ENCODE measurements at places on chromosomes 12 and 14.

DNA sequence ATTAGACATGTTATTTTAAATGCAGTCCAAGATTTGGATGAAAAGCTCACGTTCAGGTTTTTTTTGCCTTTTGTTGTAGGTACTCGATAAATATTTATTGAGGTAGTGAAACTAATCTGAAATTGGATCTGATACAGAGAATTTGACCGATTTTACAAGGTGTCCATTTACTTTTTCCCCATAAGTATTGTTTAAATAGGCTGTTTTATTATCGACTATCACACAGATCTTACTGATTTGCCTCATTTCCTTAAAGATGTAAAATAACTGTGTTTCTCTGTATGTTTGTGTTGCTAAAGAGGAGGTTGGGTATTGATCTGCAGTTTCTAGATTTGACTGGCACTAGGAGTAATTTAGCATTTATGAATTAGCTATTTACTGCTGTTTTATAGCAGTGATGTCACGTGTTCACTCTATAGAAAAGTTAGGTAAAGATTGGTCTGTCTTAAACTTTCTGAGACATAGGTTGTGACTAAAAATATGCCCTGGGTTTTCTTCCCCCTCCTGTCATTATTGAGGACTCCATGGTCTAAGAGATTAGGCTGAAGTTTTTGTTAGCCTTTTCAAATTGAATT lies 3.5 kb downstream of the RAP1B start:
- DNase-seq = no peak

- no peak for DNase-seq
Measured at GRCh38 chr12:101743242-101743641, 4.0 kb upstream of the SYCP3 start.

DNA sequence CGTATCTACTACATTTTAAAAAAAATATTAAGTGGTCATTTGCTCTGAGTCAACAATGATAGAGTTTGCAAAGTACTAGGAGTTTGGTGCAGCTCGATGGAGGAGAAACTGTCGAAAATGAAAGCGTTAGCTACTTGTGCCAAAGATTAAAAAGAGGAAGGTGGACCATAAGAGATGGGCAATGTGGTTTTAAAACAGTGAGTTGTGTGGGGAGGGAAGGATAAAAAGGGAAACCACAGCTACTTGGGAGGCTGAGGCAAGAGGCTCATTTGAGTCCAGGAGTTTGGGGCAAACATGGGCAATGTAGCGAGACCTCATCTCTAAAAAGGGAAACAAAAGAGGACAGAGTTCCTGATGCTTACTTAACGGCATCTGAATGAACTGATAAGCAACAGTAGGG lies 18.2 kb upstream of the STRAP start:
- no peak for DNase-seq

GRCh38 chr12:58919231-58920101 lies 838 bp downstream of the LRIG3 start:
- peak; percentile 47 for DNase-seq

- DNase-seq = no peak
Measured at GRCh38 chr14:94042433-94043091, 16.4 kb downstream of the OTUB2 start.

GRCh38 chr14:59678352-59678751 lies 101.7 kb upstream of the CCDC175 start:
- DNase-seq = no peak

DNA sequence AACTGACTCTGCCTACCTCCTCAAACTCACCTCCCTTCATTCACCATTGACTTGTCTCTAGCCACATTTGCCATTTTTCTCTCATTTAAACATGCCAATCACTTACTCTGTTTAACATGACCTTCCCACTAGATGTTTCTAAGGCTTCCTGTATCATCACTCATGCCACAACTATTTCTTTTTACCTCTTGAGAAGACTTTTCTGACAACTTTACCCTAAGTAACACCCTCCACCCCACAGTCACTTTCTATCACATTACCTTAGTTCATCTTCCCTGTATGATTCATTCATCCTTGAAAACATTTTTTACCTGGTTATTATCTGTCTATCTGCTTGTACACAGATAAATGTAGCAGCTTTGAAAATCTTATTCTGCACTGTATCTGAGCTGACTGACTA lies 19.4 kb downstream of the PLCZ1 start:
- no peak for DNase-seq

- DNase-seq = no peak
Measured at GRCh38 chr12:100414739-100415138, 57.9 kb downstream of the SLC17A8 start.

DNA sequence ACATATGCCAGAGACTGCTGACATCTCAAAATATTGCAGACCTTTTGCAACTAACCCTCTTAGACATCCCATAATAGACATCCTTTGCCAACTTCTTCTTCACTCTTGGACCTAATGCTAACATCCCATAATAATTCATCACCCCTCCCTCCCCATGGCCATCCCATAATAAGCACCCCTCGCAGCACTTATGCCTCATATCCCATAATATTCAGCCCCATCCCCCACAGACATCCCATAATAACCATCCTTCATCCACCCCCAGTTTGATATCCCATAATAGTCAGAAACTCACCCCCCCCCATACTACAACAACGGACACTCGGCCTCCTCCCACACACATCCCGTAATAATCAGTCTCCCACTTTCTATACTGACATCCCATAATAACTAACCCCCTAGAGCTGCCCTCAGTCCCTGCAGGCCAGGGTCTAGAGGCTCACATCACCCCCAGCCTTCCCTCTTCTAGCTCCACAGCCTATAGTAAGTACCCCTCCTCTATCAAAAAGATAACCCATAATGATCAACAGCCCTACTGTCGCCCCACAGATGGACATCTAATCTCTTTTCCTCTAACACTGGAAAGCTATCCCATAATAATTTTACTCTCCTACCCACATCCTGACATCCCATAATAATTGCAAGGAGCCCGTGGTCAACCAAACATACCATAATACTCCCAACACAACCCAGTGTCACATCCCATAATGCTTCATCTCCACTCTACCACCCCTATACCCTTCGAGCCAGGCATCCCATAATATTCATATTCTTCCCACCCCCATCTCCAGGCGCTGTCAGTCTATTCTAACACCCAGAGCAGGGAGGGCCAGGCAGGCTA lies 792 bp upstream of the CHD4 start:
- DNase-seq = peak; percentile 67

DNA sequence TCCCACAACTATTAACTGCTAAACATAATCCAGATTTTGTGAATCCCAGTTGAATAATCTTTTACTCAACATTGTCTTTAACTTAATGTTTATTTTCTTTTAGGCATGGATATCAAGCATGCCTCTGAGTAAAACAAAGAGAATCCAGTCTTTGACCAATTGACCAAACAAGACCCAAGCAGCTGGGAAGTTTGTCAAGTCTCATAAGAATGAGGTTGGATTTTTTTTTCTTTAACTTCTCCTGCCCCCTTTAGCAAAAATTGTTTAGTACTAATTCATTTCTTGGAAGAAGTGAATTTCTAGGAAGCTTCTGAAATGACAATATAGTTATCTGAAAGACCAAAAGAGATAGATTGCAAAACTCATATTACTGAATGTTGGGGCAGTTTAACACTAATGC lies 89.9 kb downstream of the OTOGL start:
- peak; percentile 86 for DNase-seq

- no peak for DNase-seq
Measured at GRCh38 chr14:58200480-58200841, 512 bp downstream of the ACTR10 start.

DNA sequence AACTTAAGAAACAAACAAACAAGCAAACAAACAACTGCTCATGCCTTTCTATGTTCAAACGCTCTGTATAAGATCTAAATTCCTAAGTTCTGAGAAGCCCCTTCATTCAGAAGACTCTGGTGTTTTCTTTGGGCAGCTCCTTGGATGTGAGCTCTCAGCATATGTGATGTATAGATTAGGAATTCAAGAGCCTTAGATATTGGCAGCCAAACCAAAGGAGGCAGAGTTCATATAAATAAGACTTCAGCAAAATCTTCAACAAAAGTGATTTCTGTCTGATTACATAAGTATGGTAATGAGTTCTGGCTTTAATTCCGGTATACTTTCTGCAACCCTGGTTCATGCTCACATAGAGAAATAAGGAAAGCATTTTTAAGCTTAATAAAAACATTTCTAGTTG lies 145.6 kb downstream of the DYRK2 start:
- DNase-seq = peak; percentile 92

DNA sequence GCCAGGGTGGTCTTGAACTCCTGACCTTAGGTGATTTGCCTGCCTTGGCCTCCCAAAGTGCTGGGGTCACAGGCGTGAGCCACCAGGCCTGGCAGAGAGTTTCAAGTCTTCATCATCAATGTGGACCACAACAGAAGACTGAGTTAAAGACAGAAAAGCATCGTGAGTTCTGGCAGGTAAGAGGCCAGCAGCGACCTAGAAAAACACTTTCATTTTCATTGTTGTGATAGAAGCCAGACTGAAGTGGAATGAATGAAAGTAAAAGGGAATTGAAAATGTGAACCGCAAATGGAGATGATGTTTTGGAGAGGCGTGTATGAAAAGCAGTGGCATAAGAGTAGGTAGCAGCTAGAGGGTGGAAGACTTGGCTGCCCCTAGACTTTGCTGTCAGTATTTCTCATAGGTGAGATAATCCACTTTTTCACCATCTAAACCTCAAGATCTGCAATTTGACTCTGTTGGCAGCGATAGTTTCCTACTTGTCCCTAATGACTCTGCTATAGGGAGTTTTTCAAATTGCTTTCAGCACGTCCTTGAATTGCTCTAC lies 47.1 kb upstream of the PLEKHA5 start:
- DNase-seq = no peak

DNA sequence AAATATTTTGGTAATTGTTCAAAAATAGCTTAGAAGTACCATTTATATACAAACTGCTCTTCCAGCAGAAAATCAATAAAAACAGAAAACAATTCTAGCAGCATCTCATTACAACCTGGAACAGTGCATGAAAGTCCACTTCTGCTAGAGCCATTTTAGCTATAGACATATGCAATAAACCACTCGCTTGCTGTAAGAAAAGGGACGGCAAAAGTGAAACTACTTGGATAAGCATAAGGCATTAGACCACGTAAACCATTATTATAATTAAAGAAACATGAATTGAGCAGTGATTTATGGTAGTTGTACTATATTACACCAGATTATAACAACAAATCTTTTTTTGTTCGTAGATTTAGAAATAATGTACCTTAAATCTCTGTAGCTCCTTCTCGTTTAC lies 48.7 kb downstream of the LRIG3 start:
- peak; percentile 49 for DNase-seq

DNA sequence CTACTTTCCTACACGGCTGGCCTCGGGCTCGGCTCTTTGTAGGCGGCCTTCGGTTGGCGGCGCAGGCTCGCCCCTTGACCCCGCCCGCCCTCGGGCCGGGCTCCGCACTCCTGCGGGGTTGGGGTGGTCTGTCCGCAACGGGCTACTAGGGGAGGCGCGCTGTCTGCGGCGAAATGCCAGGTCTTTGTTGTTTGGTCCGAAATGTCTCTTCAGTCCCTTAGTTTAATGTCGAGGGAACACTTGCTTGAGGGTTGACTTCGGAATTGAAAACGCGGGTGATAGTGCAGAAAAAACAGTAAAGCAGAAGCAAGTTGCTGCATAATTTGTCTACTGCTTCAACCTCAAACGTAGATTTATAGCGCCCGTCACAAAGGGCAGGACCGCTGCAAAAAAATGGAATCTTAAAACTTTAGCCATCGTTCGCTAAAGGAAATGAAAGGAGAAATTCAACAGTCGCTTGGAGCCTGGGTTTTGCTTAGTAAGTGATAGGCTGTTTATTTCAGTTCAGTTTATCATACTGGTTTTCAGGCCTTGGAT lies 390 bp downstream of the JKAMP start:
- DNase-seq = no peak

- DNase-seq = peak; percentile 27
Measured at GRCh38 chr14:62694075-62694474, 351.2 kb downstream of the KCNH5 start.

GRCh38 chr12:6167327-6168280 lies 32.6 kb upstream of the CD9 start:
- peak; percentile 96 for DNase-seq

- no peak for DNase-seq
Measured at GRCh38 chr14:71959055-71959454, 26.8 kb downstream of the RGS6 start.

Measured in fibroblast of skin of right biceps (primary cell).